ENCODE measurements at places on chromosomes 5 and 9.

DNA sequence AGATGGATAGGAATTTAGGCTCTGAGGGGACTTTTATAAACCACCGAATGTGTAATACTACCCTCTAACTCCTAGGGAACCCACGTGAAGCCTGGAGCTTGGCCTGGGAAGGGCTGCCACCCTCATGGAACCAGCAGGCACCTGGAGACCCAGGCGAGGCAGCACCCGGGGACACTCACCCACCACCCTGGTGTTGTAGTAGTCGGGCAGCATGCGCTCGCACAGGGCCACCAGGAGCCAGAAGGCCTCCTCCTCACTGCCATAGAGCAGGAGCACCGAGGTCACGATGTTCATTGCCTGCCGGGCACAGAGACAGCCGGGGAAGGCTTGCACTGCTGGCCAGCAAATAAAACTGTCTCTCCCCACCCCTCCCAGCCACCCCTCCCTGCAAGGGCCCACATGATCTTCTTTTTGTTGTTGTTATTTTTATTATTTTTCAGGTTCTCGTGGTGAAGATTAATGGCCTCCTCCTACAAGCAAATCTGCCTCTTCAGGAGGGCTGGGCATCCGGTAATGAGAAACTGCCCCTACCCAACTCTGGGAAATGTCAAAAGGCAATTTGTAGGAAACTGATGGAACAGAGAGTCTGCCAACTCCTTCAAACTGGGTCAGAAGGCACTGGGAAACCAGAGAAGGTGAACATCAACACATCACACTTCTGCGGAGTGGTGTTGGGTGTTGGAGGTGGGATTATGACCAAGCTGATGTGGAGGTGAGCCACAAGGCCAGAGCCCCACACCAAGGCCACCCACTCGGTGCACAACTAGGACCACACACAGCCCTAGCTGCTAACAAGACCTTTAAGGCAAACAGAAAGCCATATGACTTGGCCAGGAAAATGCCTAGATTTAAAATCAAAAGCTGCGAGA, 17.4 kb upstream of the MRNIP start:
- peak; percentile 74 for DNase-seq

- no peak for DNase-seq
Measured at GRCh38 chr5:100775533-100775855, 127.6 kb downstream of the ST8SIA4 start.

- DNase-seq, result no peak
Measured at GRCh38 chr9:134872482-134873231, 8.0 kb upstream of the FCN2 start.

- DNase-seq, result no peak
Measured at GRCh38 chr5:24767086-24767485, 122.3 kb upstream of the CDH10 start.

DNA sequence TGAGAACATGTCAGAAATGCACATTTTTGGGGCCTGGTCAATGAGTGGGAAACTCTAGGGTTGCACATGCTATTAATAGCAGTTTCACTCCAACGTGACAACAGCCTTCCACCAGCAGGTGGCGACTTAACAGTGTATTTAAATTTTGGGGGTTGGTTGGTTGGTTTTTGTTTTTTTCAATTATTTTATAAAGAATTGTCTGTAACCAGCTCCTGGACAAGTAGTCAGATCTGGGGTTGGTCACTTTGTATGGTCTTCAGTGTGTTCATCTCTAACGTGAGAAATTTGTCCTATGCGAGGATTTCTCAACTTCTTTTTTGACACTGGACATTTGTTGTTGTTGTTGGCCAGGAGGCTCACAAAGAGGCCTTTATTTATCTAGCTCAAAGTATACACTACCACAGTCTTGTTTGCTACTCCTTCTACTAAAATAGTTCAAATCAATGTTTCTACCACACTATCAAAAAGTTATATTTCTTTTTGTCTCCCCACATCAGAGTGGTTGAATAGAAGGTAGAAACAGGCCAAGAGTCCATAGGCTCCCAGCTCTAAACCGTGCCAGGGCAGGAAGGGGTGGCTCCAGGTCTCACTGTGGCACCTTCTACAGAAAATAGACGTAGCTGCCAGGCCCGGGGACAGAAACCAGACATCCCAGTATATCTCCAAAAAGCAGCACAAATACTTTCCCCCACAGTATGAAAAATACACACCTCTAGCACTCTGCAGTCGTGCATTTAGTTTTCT, 110.4 kb downstream of the TRPM6 start:
- peak; percentile 86 for DNase-seq

DNA sequence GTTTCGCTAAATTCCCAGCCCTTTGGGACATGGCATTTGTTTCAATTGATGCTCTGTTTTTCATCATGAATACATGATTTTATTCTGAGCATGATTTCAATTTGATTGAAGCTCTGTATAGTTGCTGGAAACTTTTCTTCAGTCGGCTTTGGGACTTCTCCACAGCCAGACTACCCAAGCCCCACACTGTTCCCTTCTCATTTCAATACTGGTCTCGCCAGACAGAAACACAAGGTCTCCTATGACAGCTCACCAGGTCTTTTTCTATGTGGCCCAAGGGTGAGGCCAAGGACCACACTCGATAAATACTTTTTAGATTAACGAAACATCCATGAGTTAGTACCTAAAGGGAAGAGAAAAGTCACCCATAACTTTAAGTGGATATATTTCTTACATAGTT, 132.2 kb downstream of the ARL15 start:
- DNase-seq, result no peak

DNA sequence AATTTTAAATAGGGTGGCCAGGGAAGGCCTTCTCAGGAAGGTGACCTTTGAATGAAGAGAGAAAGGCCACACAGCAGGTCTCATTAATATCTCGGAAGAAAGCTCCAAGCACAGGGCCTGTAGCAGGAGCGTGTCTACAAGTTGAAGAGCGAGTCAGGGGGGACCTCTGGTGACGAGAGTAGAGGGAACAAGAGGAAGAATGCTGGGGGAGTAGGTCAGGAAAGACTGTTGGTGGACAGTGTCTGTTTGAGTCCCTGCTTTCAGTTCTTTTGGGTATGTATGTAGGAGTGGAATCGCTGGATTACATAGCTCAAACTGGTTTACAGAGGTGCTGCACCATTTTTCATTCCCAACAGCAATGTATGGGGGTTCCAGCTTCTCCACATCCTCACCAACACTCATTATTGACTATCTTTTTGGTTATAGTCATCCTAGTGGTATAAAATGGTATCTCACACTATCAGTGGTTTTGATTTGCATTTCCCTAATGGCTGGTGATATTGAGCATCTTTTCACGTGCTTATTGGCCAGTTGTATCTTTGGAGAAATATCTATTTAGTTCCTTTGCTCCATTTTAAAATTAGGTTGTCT, 55.8 kb downstream of the NUP214 start:
- DNase-seq, result no peak

GRCh38 chr9:115104908-115105307, 13.0 kb downstream of the TNC start:
- DNase-seq, result no peak

- peak; percentile 94 for DNase-seq
Measured at GRCh38 chr5:7815892-7816534, 34.9 kb downstream of the CFAP90 start.

DNA sequence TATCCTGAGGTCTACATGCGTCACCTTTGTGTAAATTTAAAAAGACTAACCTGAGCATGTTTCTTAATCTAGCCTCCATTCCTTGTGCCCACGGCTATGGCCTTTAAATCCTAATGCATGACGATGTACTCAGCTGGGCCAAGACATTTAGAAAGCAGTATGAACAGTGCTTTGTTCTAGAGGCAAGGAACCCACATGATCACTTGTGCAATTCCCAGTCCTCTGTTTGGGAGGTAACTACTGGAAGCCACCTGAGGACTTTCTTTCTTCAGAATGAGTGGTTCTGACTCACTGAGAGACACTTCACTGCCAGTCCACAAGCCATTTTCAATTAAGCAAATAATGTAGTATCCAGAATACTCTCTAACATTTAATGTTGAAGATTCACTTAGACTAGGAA, 181.3 kb downstream of the RAB3C start:
- DNase-seq, result no peak

- DNase-seq, result no peak
Measured at GRCh38 chr5:32512926-32513325, 68.4 kb upstream of the ZFR start.

DNA sequence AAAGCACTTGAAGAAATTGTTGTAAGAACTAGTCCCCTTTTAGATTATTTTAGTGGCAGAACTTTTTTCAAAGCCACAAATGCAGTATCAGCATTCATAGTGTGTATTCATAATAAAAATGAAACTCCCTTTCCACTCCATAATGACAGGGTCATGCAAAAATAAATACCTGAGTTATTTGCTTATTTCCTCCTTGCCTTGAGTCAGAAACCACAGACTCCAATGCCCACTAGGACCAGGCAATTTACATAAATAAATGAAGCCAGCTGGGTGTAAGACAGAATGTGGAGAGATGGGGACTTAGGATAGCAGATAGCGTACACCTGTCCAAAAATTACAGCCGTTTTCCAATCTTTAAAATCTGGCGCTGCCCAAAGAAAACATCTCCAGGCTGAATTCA, 417.8 kb downstream of the TMEM161B start:
- DNase-seq, result no peak

DNA sequence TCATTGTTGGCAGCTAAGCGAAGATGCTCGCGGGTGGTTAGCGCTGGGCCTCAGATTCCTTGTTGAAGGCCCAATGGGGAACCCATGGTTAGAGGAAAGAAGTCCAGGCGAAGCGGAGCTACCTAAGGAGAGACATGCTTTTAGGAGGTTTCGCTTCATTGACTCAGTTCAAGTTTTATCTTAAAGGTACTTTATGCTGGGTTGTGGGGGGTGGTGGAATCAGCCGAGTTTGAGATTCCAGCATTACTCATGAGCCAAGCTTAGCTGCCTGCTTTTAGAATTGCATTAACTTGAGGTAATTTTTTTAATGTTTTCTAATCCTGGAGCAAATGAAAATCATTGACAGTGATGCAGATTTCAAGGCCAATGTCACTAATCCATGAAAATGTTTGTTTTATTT, 16.1 kb downstream of the MEGF10 start:
- no peak for DNase-seq

GRCh38 chr5:105639068-105639467, 2031.7 kb downstream of the EFNA5 start:
- no peak for DNase-seq

DNA sequence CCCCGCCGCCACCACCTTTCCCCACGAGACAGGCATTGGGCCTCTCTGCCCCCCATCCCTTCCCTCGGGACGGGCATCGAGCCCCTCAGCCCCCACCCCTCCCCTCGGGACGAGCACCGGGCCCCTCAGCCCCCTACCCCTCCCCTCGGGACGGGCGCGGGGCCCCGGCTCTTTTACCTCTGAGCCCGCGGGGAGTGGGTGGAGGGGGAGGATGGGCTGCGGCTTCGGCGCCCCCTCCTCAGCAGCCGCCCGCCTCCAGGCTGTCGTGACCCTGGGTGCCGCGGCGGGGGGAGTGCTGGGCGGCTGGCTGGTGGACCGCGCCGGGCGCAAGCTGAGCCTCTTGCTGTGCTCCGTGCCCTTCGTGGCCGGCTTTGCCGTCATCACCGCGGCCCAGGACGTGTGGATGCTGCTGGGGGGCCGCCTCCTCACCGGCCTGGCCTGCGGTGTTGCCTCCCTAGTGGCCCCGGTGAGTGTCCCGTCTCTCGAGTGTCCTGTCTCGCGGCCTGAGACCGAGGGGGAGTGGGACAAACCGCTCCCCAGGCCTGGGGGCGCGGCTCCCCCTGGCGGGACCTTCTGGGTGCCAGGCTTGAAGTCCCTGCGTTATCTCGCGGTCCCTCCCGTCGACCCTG, 791 bp downstream of the SLC2A8 start:
- no peak for DNase-seq

GRCh38 chr5:1498623-1499416, 24.9 kb downstream of the LPCAT1 start:
- DNase-seq, result no peak

GRCh38 chr9:129422032-129422842, 198.7 kb downstream of the C9orf50 start:
- no peak for DNase-seq

- no peak for DNase-seq
Measured at GRCh38 chr5:90983148-90983547, 400.0 kb downstream of the ARRDC3 start.

GRCh38 chr9:107358986-107359385, 75.9 kb downstream of the RAD23B start:
- DNase-seq, result no peak
